NCI-H1092 treated with DMSO at 0.1 percent for 48 hours (cell line): ENCODE measurements at places on chromosomes 2 and 18.

- DNase-seq = no peak
These were observed 198.6 kb downstream of the RNF152 start for GRCh38 chr18:61694236-61694635.

GRCh38 chr2:226247289-226248275, 552.0 kb downstream of the IRS1 start:
- no peak for DNase-seq

DNA sequence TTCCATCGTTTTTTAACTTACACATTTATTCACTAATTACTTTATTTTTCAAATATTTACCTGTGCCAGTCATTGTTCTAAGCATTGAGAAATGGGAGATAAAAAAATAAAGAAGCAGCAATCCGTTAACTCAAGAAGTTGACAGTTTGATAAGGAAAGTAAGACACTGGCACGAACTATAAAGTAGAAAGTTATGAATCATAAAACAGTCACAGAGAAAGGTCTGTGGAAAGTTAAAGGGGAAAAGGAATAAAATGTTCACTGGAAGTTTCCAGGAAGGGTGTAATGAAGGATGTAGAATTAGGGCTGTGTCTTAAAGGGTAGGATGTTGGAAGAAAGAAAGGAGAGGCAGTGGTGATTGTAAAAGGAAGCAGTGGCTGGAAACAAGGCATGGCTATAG, 118.9 kb downstream of the RDH14 start:
- DNase-seq = no peak

GRCh38 chr2:2892378-2892777, 485.2 kb downstream of the EIPR1 start:
- no peak for DNase-seq

- DNase-seq = no peak
These were observed 11.8 kb upstream of the PROC start for GRCh38 chr2:127406454-127406853.
